ENCODE measurements at places on chromosomes 12 and 14.

- DNase-seq, result no peak
Measured at GRCh38 chr14:51750542-51750941, 98.8 kb downstream of the FRMD6 start.

DNA sequence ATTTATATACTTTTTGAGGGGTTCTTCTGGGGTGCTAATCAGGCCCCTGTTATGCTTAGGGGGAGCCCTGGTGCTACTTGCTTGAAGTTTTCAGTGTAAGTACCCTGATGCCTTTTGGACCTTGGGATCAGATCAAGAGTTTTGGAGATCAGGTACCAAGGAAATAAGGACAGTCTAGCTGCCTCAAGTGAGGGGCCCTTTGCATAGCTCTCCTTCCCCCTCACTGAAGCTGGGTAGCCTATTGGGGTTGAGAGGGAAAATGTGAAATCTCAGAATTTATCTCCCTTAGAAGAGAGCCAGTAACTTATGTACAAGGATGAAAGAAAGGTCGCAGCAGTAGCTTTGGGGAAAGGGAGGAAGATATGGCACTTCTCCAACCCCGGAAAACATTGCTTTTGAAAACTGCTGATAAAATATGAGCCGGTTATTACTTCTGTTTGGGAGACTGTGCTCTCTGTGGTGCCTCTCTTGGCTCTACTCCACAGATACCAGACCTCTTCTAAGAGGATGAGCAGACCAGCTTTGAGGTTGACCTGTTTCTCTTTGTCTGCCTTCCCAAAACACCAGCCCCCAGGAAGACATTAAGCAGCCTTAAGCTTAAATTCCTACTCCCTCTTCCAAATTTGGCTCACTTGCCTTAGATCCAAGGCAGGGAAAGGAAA lies 8.8 kb upstream of the AMHR2 start:
- DNase-seq, result no peak

GRCh38 chr14:96273629-96274028 lies 17.6 kb downstream of the BDKRB1 start:
- no peak for DNase-seq

GRCh38 chr14:89121968-89122620 lies 294.9 kb downstream of the FOXN3 start:
- no peak for DNase-seq

DNA sequence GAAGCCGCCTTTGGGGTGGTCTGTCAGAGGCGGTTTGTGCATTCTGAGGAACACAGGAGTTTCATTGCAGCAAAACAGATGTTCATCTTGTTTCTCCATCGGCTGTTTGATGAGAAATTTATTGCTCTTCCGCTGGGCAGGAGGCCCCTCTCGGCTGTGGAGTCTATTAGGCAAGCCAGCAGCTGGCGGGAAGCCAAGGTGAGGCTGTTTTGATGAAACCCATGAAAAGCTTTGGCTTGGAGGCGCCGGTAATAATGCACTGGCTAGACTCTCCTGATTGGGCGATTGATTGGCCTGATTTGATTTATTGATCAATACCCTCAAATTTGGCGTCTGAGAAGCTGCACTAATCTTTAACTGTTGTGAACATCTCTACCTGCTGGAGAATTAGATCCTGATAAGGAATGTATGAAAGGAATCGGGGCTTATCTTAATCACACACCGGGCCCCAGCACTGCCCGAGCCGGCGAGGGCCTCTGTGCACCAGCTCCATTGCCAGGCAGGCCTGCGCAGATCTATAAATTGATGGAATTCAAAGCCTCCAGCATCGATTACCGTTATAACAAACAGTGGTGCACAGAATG lies 187.7 kb downstream of the PHETA1 start:
- no peak for DNase-seq

DNA sequence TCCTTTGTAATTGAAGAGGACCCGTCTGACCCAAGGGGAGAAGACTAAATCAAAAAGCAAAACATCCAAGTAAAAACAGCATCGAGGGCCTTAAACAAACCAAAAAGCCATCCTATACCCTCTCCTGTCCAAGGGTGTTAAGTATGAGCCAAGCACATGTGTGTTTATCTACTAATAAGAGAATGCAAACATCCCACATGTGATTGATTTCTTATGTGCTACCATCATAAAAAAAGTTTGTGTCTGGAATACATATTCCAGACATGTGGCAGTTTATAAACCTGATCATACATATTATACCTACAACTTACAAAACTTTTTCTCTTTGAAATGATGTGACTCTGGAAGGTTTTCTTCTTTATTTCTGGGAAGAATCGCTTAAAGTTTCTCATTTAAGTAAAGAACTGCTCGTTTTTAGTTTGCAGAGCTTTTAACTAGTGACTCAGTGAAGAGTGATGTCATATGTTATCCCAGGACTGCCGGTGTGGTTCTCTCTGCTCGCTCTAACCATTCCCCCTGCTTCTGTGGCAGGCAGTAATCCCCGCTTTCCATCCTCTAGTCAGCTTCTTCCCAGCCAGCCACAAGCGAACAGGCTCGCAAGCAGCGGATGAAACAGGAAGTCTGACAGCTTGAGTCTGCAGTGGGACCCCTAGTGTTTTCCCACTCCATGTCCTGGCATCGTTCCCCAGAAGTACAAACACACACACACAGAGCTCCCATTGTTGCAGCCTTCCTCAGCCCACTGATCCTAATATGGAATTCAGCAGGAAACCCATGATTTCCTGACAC lies 431 bp upstream of the RHOJ start:
- DNase-seq, result peak; percentile 96

DNA sequence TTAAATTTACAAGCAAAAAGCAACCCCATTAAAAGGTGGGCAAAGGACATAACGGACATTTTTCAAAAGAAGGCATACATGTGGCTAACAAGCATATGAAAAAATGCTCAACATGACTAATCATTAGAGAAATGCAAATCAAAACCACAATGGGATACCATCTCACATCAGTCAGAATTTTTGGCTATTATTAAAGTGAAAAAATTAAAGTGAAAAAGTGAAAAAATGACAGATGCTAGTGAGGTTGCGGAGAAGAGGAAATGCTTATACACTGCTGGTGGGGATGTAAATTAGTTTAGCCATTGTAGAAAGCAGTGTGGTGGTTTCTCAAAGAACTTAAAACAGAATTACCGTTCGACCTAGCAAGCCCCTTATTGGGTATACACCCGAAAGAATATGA lies 7.9 kb downstream of the OTOGL start:
- DNase-seq, result no peak

GRCh38 chr14:77543240-77543551 lies 44.6 kb upstream of the ISM2 start:
- DNase-seq, result no peak

GRCh38 chr12:89235189-89235993 lies 116.9 kb downstream of the DUSP6 start:
- no peak for DNase-seq

GRCh38 chr12:121009741-121010140 lies 6.5 kb downstream of the C12orf43 start:
- no peak for DNase-seq

DNA sequence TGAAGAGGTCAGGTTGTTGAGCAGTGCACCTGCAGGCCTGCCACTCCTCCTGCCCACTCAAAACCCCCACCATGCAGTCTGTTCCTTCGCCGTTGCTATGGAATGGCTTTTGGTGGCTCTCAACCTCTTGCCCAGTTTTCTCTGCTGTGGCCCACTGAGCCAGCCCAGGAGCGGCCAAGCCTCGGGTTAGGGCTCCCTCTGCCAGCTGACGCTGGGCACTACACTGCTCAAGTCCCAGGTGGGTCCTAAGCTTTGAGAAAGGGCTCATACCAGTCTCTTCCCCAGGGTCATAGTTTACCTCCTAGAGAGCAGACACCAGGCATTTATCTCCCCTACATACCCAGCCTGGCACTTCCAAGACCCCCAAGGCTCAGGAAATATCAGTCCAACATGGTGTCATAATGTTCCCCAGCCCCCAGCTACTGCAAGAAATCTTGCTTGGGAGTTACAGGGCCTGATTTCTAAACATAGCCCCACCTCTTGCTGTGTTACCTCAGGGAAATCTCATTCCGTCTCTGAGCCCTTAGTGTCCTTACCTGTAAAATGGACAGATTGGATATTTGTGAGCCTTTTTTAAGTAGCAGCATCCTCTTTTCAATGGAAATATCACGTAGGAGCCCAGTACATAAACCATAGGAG lies 59.4 kb downstream of the TSPAN11 start:
- peak; percentile 36 for DNase-seq

DNA sequence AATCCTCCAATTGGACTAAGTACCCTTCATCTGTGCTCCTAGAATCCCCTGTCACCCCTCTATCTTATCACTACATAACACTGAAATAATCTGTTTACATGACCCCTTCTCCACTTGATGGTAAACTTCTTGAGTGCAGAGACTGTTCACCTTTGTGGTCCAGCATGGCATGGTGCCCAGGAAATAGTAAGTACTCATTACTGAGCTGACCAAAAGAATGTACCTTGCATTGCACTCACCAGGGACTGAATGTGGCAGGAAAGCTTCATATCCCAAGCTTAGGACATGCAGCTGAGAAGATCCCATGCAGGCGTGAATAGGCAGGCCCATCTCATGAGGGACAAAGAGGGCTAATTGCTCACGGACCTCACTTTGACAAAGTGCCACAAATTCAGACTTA lies 1.4 kb upstream of the GARIN2 start:
- no peak for DNase-seq

DNA sequence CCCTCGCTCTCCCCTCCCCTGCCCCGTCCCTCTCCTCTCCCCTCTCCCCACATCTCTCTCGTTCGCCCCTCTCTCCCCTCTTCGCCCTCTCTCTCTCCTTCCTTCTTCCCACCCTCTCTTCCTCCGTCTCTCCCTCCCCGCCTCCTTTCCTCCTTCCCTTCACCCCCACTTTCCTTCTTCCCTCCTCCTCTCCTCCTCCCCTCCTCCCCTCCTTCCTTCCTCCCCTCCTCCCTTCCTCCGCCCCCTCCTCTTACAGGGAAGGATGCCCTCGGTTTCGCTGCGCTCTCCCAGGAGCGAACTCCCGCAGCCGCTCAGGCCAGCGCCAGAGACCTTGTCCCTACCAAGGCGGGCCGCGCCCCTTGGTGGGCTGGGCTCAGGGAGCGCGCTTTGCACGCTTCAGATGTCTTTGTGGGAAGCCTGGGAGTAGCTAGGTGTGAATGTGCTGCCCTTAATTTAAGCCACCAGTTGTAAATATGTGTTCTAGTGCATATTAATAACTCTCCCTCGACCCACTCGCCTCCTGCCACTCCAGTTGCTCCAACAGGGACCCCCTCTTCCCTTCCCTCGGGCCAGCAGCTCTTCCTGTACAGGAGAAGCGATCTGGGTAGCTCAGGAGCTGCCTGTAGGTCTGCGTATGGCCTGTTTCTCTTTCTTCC lies 13.3 kb upstream of the MAP3K9 start:
- DNase-seq, result no peak

- no peak for DNase-seq
Measured at GRCh38 chr14:72264716-72265115, 332.5 kb downstream of the RGS6 start.

- DNase-seq, result no peak
Measured at GRCh38 chr12:46553266-46553665, 180.7 kb upstream of the SLC38A2 start.

DNA sequence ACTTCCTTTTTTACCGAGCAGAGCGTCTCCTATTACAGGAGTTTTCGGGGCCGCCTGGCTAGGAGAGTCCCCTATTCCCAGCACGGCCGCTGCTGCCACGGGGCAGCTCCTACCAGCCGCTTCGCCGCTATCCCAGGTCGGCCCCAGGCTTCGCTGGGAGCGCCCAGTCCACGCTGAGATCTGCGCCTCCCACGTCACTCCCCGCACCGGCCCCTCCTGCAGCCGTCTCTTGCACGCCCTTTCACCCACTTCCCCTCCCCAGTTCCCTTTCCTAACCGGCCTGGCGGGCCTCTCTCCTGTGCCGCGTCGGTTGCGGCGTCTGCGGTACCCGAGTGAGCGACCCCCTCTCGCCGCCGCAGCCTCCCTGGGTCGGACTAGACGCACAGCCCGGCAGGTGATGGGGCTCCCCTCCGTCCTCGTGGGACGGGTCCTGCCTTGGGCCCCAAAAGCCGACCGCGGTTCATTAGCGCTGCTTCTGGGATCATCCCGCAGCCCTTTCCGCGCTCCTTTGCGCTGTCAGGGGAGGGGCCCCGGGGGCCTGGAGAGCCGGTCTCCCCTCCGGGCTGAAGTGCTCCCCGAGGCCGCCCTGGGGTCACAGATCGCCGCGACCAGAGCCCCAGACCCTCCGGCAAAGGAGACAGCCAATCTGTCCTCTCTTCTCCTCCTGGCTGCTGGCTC lies 1318.4 kb downstream of the TMEM121 start:
- no peak for DNase-seq

GRCh38 chr12:102376181-102376747 lies 104.1 kb downstream of the IGF1 start:
- no peak for DNase-seq

- DNase-seq, result no peak
Measured at GRCh38 chr14:86892152-86892956, 1100.6 kb downstream of the GALC start.

- DNase-seq, result no peak
Measured at GRCh38 chr12:115349711-115350110, 665.7 kb upstream of the TBX3 start.

- no peak for DNase-seq
Measured at GRCh38 chr12:120620624-120621023, 19.8 kb upstream of the CABP1 start.

DNA sequence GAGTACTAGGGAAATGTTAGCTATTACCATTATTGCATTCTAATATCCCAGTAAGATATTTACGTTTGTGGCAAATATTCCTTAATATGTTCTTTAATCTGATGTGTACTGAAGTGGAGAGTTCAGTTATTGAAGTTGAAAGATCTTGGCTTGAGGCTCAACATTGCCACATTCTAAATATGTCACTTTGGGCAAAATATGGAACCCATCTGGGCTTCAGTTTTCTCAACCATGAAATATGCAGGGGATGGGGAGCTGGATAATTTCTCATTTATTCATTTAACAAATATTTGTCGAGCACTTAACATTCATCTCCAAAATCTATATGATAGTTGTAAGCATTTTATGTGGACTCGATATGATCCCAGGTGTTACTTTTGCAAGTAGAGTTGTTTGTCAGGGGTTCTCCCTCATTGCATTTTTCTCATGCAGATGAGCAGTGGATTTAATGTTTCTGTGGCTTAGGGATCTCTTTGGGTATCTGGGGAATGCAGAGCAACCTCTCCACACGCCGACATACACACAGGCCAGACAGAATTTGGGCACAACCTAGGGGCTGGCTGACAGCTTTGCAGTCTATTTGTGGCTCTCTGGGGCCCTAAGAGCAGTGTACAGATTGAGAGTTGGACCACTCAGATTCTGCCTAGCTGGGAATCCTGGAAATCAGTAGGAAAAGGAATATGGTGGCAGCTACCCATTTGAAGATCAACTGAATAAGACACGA lies 26.6 kb upstream of the APPL2 start:
- no peak for DNase-seq

DNA sequence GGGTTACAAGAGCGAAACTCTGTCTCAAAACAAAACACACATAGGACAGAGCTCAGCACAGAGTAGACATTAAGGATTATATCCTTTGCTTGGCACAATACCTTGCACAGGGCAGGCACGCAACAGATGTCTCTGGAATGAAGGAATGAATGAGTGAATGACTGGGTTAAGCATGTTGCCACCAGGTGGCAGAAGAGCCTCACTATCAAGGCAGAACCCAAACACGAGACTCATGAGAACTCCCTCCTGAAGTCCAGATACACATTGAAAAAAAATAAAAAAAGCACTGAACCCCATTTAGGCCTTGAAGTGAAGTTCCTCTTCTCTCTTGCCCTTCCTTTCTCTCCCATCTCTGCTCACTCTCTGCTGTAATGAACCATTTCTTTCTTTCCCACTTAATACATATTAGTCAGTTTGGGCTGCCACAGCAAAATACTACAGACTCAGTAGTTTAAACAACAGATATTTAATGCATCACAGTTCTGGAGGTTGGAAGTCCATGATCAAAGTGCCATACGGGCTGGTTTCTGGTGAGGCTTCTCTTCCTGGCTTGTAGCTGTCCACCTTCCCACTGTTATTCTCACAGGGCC lies 26.6 kb upstream of the LTA4H start:
- peak; percentile 62 for DNase-seq
